ENCODE measurements at places on chromosomes 12 and 14.

- no peak overlapping the region for H3K4me3 ChIP-seq
- no peaks in the 10 kb centered on the region for H3K36me3 ChIP-seq
- H3K27me3 ChIP-seq: peaks cover 2% of the 10 kb centered on the region
- H3K4me1 ChIP-seq: no peaks in the 10 kb centered on the region
- H3K27ac ChIP-seq: no peak overlapping the region
These were observed 144.6 kb downstream of the ATP23 start for GRCh38 chr12:58086006-58086405.

DNA sequence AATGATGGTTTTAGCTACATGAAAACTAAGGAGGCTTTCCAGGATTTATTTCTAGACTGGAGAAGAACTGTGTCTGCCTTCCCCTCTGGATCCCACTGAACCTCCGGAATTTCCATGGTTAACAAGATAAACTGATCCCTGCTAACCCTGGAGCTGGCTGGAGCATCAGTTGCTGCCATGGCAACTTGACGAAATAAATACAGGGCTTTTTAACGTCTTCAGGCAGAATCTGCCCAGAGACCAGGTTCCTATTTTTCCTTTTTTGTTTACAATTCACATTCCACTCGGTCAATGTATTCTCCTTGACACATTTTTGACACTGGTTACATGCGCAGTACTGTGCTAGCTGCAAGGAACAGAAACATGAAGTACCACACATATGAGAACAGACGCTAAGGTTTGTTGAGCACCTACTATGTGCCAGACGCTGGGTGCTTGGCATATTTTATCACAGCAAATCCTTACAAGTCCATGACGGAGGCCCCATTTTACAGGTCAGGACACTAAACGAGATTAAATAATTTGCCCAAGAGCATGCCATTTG, 1.7 kb downstream of the C14orf132 start:
- no peaks in the 10 kb centered on the region for H3K36me3 ChIP-seq
- DNase-seq: no peak
- peaks cover 11% of the 10 kb centered on the region for H3K27me3 ChIP-seq
- H3K4me1 ChIP-seq: peaks cover 14% of the 10 kb centered on the region
- no peak overlapping the region for H3K27ac ChIP-seq

DNA sequence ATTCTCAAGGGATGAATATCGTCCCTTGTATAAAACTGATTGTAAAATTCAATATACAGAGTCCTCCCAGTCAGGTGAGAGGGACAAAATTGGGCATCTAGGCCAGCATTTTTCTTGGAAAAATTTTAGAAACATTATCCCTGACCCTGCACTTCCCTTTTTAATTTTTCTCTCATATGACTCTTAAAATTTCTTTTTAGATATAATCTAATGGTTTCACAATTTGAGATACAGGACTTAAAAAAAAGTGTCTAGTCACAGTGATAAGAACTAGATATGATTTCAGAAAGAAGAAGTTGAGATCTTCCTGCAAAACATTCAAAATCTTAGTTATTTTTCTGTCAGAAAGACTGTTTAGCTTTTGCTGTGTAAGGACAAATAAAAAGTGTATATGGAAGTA, 270.8 kb upstream of the PPFIA2 start:
- no peaks in the 10 kb centered on the region for H3K27me3 ChIP-seq
- H3K27ac ChIP-seq: no peak overlapping the region

- DNase-seq: peak; percentile 48
- H3K27me3 ChIP-seq: no peaks in the 10 kb centered on the region
- H3K27ac ChIP-seq: no peak overlapping the region
These were observed 276.3 kb upstream of the FAR2 start for GRCh38 chr12:28872654-28873268.

DNA sequence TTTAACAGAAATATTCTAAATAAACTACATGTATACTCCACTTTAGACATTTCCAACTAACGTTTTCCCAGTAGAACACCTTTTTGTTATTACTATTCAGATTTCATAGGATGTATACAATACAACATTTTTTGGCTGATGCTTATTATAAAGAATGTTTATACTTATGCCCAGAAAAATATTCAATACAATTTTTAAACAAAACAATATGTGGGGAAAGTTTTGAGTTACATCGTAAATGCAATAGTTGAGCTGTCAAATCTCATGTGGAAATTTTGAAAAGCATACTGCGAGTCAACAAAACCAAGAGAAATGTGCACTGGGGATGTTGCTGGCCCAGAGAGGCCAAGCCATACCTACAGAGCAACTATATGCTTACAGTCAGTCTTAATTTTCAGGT, 18.2 kb upstream of the MON2 start:
- DNase-seq: no peak
- no peak overlapping the region for H3K4me3 ChIP-seq
- peaks cover 1% of the 10 kb centered on the region for H3K36me3 ChIP-seq
- H3K4me1 ChIP-seq: no peaks in the 10 kb centered on the region

GRCh38 chr14:65169351-65169750, 67.0 kb upstream of the MAX start:
- no peak overlapping the region for H3K4me3 ChIP-seq
- peaks cover 4% of the 10 kb centered on the region for H3K27me3 ChIP-seq
- H3K27ac ChIP-seq: no peak overlapping the region
- H3K4me1 ChIP-seq: peaks cover 15% of the 10 kb centered on the region

GRCh38 chr14:41548666-41549065, 58.0 kb upstream of the LRFN5 start:
- H3K27me3 ChIP-seq: no peaks in the 10 kb centered on the region
- H3K4me3 ChIP-seq: no peak overlapping the region
- H3K4me1 ChIP-seq: peaks cover 3% of the 10 kb centered on the region
- no peak for DNase-seq
- H3K36me3 ChIP-seq: no peaks in the 10 kb centered on the region
- H3K27ac ChIP-seq: no peak overlapping the region

GRCh38 chr14:54975856-54976255, 51.0 kb downstream of the WDHD1 start:
- peaks cover 42% of the 10 kb centered on the region for H3K36me3 ChIP-seq
- DNase-seq: no peak
- H3K27ac ChIP-seq: no peak overlapping the region
- no peak overlapping the region for H3K4me3 ChIP-seq
- H3K4me1 ChIP-seq: no peaks in the 10 kb centered on the region

GRCh38 chr12:100234591-100235304, 32.1 kb downstream of the DEPDC4 start:
- no peak overlapping the region for H3K27ac ChIP-seq
- no peaks in the 10 kb centered on the region for H3K4me1 ChIP-seq
- DNase-seq: peak; percentile 9
- H3K4me3 ChIP-seq: no peak overlapping the region
- no peaks in the 10 kb centered on the region for H3K27me3 ChIP-seq

- H3K36me3 ChIP-seq: peaks cover 5% of the 10 kb centered on the region
- peak overlapping the region; percentile 9 for H3K4me3 ChIP-seq
- H3K27ac ChIP-seq: no peak overlapping the region
- no peaks in the 10 kb centered on the region for H3K27me3 ChIP-seq
- peaks cover 55% of the 10 kb centered on the region for H3K4me1 ChIP-seq
These were observed 128.4 kb upstream of the SSTR1 start for GRCh38 chr14:38079268-38079667.

- H3K36me3 ChIP-seq: no peaks in the 10 kb centered on the region
- peak; percentile 67 for DNase-seq
- peak overlapping the region; percentile 87 for H3K4me3 ChIP-seq
These were observed 853 bp downstream of the TTC9 start for GRCh38 chr14:70642303-70643235.

DNA sequence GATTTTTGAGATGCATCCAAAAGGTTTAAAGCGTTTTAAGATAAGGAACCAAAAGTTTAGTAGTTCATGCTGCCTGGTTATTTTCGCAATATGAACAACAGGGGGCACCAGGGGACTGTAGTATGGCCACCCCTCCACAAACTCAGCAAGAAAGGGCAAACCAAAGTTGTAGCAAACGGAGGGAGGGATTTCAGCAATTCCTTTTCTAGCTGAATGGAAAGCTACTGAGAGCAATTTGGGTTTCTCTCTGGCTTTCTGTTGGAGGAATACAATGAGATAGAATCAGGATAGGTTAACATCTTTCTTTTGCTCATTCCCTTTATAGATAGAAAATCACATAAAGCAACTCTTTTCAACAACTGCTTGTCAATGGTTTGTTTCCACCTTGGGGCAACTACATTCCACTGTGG, 62.5 kb downstream of the DRAM1 start:
- peaks cover 18% of the 10 kb centered on the region for H3K27me3 ChIP-seq
- DNase-seq: peak; percentile 73
- H3K36me3 ChIP-seq: no peaks in the 10 kb centered on the region
- peaks cover 9% of the 10 kb centered on the region for H3K4me1 ChIP-seq
- H3K4me3 ChIP-seq: no peak overlapping the region
- no peak overlapping the region for H3K27ac ChIP-seq

GRCh38 chr12:4817880-4818279, 91.8 kb upstream of the KCNA1 start:
- peaks cover 11% of the 10 kb centered on the region for H3K4me1 ChIP-seq
- no peak for DNase-seq
- H3K27ac ChIP-seq: no peak overlapping the region
- no peak overlapping the region for H3K4me3 ChIP-seq
- H3K36me3 ChIP-seq: no peaks in the 10 kb centered on the region

DNA sequence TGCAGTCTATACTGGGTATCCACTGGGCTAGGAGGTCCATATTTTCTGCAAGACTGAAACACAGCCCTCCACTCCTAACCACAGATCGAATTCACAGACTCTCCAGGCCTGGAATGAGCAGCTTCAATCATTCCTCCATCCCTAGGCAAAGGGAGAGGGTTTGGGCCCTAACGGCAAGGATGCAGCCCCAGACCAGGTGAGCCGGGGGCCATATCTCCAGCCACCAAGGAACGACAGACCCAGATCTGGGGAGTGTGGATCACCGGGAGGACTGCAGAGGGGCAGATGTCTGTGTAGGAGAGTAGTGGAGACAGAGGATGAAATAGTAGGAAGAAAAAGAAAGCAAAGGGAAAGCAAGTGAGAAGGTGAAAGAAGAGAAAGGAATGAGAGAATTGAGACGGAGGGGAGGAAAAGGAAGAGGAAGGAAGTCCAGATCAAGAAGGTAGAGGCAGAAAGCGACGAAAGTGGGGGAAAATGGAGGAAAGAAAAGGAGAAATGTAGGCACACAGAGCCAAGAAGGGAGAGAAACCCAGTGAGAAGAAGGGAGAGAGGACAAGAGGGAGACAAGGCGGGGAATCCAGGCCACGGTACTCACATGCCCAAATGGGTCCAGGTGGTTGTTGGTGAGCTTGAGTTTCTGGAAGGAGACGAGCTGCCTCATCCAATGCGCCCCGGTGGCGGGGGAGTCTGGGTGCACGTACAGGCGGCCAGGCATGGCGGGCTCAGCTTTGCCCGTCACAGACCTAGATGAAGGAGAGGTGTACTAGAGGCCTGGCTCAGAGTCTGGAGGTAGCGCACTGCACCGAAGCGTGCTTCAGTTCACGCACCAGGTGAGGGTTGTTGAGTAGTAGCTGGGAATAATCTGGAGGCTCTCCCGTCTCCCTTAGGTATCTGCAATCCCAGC, 7.7 kb downstream of the TBX5 start:
- H3K36me3 ChIP-seq: no peaks in the 10 kb centered on the region
- DNase-seq: no peak
- H3K4me3 ChIP-seq: no peak overlapping the region
- peaks cover 83% of the 10 kb centered on the region for H3K27me3 ChIP-seq
- H3K4me1 ChIP-seq: peaks cover 5% of the 10 kb centered on the region
- H3K27ac ChIP-seq: no peak overlapping the region

- peaks cover 14% of the 10 kb centered on the region for H3K27me3 ChIP-seq
- no peaks in the 10 kb centered on the region for H3K36me3 ChIP-seq
- H3K4me1 ChIP-seq: no peaks in the 10 kb centered on the region
- no peak overlapping the region for H3K27ac ChIP-seq
These were observed 6.2 kb upstream of the PLEKHH1 start for GRCh38 chr14:67526676-67527459.

- H3K4me1 ChIP-seq: peaks cover 3% of the 10 kb centered on the region
- peaks cover 11% of the 10 kb centered on the region for H3K27me3 ChIP-seq
- DNase-seq: no peak
- no peak overlapping the region for H3K4me3 ChIP-seq
These were observed 40.6 kb upstream of the CDKN3 start for GRCh38 chr14:54356172-54356571.

GRCh38 chr12:48001505-48002413, 2.5 kb downstream of the COL2A1 start:
- no peak for DNase-seq
- no peaks in the 10 kb centered on the region for H3K36me3 ChIP-seq
- H3K27me3 ChIP-seq: peaks cover 75% of the 10 kb centered on the region
- H3K27ac ChIP-seq: no peak overlapping the region
- peak overlapping the region; percentile 64 for H3K4me3 ChIP-seq
- peaks cover 29% of the 10 kb centered on the region for H3K4me1 ChIP-seq

DNA sequence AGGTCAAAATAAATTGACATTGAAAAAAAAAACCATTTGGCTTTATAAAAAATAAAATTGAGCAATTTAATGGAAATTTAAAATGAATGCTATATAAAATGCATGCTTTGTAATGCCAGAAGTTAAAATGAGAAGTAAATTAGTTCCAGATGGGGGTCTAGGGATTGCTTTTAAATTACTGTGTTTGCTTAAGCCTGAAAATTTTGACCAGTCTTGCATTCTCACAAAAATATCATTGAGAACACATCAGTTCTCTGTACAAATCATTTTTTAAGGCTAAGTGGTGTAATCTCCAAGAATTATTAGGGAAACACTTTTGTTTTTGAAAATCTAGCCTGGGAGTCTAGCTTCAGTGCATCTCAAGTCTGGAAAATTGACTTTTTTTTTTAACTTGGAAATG, 90.7 kb downstream of the RERG start:
- H3K4me3 ChIP-seq: no peak overlapping the region
- H3K36me3 ChIP-seq: no peaks in the 10 kb centered on the region
- H3K4me1 ChIP-seq: no peaks in the 10 kb centered on the region
- H3K27me3 ChIP-seq: peaks cover 7% of the 10 kb centered on the region

DNA sequence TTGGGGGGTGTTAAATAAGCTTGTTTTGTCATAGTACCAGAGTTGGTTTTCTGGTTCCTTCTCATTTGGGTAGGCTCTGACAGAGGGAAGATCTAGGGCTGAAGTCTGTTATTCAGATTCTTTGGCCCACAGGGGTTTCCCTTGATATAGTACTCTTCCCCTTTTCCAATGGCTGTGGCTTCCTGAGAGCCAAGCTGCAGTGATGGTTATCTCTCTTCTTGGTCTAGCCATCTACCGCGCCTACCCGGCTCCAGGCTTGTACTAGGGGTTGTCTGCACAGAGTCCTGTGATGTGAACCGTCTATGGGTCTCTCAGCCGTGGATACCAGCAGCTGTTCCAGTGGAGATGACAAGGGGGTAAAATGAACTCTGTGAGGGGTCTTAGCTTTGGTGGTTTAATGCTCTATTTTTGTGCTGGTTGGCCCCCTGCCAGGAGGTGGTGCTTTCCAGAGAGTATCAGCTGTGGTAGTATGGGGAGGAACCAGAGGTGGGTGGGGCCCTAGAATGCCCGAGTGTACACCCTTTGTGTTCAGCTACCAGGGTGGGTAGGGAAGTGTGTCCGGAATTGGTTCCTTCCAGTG, 209.7 kb downstream of the GPHN start:
- no peak overlapping the region for H3K4me3 ChIP-seq
- H3K27ac ChIP-seq: no peak overlapping the region
